Activated B cell treated with CpG ODN at 0.5 μM for 24 hours (primary cell): ENCODE measurements at places on chromosomes 5 and 9. TPM values are rescaled to one million over a fixed set of nuclear protein-coding genes. Genes with fewer than 3 reads are reported as not detected.

DNA sequence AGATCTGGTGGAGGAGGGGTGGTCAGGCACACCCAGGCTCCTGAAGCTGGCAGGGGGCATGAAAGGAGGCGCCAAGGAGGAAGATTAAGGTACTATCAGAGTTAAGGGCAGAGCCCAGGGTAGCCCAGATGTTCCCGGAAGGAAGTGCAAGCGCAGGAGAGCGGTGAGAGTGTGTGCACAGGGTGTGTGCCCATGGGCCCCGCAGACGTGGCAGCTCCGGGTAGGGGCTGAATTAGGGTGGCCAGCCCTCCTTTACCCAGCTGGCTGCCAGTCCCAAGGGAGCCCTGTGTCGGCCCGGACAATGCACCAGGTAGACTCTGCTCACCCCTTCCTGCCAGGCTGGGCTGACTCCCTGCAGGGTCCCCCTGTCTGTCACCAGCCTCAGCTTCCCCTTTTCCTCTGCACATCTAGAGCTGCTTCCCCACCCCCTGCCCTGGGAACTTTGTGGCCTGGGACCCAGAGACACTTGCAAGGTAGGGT, at the start of gene SMIM33:
SMIM33 (plus strand) TSS at position 184 of the 480 bp plus-strand sequence; CDS start at position 302, 118 bp downstream.
- no peak for DNase-seq

DNA sequence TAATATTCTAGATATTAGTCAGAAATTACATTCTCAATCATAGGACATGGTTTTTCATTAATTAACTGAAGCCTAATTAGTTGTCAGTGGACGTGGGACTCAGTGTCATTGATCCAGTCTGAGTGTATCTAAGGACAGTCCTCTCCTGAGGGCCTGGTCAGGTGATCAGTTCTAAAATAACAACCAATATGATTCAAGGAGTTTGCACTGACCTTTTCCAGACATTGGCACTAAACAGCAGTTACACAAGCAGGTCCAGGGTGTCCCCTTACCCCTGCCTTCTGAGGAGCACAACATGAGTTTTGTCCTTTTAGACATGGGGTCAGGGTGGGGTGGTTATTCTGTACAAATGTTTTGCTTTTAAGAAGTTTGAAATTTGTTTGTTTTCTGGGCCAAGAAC, 97.8 kb downstream of the CMYA5 start:
- DNase-seq, result no peak

DNA sequence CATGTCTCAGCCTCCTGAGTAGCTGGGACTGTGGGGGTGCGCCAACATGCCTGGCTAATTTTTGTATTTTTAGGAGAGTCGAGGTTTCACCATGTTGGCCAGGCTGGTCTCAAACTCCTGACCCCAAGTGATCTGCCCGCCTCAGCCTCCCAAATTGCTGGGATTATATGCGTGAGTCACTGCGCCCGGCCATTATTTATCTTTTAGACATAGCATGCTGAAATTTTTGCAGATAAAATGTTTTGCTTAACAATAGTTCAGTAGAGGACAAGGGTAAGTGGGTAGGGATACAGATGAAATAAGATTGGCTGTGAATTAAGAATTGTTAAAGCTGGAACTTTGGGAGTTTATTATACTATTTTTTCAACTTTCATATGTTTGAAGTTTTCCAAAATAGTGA, 150.8 kb upstream of the GRHPR start:
- no peak for DNase-seq

DNA sequence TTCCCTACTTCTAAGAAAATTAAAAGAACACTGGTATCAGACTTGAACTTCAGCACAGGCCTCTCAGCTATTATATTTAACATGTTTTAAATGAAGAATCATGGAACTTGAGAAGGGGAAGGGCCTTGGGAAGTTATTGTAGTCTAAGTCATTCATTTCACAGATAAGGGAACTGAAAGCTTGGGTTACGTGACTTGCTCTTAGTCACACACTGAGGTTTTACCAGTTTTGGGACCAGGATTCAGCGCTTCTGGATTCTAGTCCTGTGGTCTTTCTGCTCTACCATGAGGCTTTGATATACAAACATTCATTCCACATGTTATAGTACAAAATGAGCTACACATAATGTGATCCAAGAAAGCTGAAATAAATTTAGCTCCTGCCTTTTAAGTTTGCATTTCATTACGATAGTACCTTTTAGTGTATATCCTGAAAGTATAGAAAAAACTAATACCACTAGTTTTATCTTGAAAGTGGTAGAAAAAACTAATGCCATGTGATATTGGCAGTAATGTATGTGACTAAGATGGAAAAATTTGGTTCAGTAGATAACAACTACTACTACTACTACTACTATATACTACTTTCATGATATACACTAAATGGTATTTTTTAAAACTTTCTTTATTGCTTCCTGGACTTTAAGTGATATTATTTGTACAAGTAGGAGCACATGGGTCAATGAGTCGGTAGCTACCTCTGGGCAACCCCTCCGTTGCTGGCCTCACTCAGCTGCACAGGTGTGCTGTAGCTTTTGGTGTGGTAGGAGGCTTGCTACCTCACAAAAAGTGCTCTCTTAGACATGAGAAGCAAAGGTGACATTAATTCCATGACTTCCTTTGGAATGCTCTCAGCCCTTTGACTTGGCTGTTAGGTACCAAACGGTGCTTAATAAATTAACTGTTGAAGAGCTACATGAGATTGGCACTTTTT, 40.7 kb downstream of the F2RL2 start:
- no peak for DNase-seq

- DNase-seq, result no peak
These were observed 220.1 kb downstream of the PRR16 start for GRCh38 chr5:120684213-120684612.

DNA sequence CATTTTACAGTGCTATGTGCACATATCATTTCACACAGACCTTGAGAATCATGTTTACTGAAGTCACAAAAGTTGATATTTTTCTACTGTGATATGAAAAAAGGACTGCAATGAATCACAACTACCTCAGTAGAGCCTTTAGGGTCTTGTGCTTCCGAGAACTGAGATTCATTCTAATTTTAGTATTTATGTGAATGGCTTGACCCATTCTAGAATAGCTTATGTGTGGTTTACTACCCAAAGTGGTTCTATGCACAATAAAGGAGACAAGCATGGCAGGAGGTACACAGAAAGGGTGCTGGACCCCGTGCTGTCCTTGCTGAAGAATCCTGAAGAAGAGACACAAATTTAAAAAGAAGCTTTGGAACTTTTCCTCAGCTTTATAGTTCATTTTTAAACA, 28.2 kb downstream of the MEF2C start:
- no peak for DNase-seq

BARHL1 gene
- total RNA-seq, result not detected in 2 replicates

SPINK6 gene
- not detected in 2 replicates for total RNA-seq
